T-helper 22 cell (primary cell): ENCODE measurements at places on chromosomes 7 and 10.
A peak's percentile ranks its signal among the peaks of the same experiment; 100 is the strongest.

- DNase-seq, result no peak
Measured at GRCh38 chr10:124619195-124619594, 125.0 kb downstream of the FAM53B start.

GRCh38 chr10:89167915-89168314, 39.2 kb downstream of the CH25H start:
- DNase-seq, result no peak

GRCh38 chr7:5441840-5442503, 18.3 kb upstream of the TNRC18 start:
- no peak for DNase-seq

GRCh38 chr10:3935141-3935540, 150.1 kb upstream of the KLF6 start:
- DNase-seq, result peak; percentile 25

DNA sequence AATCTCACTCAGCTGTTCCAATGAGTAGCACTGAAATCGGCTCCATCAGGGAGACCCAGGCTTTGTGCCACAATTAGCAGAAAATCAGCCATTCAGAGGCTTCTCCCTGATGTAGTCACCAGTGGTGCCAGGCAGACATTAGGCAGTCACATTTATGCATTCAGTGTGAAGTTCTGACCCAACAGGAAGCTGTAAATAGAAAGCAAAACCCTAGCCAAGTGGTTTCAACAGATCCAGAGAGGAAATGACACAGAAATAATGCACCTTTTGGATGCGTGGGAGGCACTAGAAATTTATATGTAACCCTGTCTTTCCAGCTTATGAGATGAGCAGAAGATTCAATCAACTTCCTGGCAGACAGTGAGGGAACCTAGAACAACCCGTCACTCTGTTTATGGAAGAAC, 186.4 kb downstream of the PDE1C start:
- DNase-seq, result no peak
